Left renal pelvis (tissue), 4 donors: ENCODE measurements at places on chromosomes 5 and 9. TPM values are rescaled to one million over a fixed set of nuclear protein-coding genes. Genes with fewer than 3 reads are reported as not detected.

GRCh38 chr9:32393911-32394310 is 9.5 kb downstream of the ACO1 start:
- no peak for DNase-seq

- no peak for DNase-seq
Measured at GRCh38 chr5:159906463-159906862, 9.8 kb upstream of the ADRA1B start.

DNA sequence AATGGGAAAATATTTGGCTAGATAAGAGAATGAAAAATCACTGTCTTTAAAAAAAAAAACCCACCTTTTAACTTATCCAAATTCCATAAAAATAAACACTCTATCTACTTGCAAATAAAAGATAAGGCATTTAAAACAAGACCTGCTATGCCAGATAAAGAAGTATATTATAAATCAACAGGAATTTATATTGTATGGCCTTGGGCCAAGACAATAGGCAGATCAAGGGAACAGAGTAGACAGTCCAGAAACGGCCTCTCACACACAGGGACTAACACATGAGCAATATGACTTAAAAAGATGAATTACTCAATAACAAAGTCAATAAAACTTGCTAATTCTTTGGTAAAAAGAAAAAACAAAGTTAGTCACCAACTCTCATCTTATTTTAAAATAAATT is 34.7 kb upstream of the ICE1 start:
- DNase-seq, result no peak

The PROB1 gene
- polyA plus RNA-seq, result 2.8 TPM

DNA sequence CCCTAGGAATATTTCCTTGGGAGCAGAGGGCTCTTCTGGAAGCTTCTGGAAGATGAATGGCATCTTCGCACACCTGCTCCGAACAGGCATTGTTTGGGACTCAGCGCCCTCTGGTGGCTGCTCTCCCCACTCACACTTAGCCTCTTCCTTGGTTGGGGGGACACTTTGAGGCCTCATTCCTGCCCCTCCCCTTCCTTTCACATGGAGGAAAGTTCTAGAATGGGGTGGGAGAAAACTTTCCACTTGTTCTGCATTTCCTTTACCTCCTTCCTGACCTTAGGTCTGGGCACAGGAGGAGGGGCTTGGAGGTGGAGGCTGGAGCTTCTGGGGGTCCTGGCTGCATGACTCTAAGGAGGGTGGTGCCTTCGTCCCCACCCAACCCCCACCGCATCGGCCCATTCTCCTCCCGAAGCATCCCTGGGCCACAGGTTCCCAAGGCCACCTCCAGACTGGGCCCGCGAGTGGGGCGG is 19.3 kb upstream of the SMIM32 start:
- no peak for DNase-seq

The NEUROG1 gene
- polyA plus RNA-seq, result not detected

GRCh38 chr5:146048994-146049703 is 56.2 kb downstream of the PLAC8L1 start:
- peak; percentile 56 for DNase-seq

GRCh38 chr5:16489322-16489791 is 23.8 kb upstream of the ZNF622 start:
- DNase-seq, result no peak

DNA sequence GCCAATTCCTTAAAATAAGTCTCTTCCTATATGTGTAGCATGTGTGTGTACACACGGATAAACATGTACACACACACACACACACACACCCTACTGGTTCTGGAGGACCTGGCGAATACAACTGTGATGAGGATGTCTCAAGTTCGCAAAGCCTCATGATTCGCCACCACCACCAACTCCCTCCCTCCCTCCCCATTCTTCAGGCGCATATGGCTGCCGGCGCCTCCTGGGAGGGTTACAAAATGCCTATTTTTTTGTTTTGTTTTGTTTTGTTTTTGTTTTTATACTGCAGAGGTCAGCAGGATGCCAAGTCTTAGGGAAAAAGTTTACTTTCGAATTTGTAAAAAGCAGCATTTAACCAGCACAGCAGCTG is 88.0 kb downstream of the DAP start:
- DNase-seq, result no peak

DNA sequence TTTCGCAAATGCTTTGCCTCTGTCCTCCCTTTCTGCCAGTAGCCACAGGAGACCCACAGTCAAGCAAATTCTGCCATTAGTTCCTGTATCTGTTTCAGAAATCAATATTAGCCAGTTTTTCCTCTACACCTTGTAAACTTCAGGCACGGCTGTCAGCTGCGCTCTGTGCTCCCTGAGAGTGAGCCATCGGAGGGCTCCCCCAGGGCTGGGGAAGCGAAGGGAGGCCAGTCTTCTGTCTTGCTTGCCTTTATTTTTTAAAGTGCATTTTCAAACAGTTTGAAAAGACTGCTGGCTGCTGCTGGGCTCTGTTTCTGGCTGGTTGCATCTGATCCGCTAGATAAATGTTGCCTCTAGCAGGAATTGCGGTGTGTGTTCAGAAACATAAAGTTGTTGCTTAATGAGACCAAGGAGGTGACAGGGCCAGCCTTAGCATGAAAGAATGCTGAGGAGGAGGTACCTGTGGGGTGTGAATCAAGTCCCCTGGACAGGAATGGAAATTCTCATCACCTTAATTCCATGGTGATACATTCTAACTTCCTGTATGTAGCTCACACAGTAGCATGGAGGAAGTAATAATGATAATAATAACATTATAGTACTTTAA is 421.7 kb upstream of the KIF2A start:
- DNase-seq, result no peak
